ENCODE measurements at places on chromosomes 2 and 18.
A peak's percentile ranks its signal among the peaks of the same experiment; 100 is the strongest.

DNA sequence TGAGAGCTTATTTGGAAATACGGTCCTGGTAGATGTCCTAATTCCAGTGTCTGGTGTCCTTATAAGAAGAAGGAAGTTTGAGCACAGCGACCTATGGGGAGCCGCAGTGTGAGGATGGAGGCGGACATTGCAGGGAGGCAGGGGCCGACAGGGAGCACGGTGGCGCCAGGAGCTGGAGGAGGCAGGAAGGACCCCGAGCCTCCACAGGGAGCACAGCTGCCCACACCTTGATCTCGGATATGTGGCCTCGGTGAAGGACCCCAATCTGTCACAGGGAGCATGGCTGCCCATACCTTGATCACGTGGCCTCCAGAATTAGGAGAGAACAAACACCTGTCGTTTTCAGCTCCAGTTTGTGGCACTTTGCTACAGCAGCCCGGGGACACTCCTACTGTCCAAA is 461.6 kb upstream of the SALL3 start:
- no peak overlapping the region for H3K4me3 ChIP-seq
- no peaks in the 10 kb centered on the region for H3K27me3 ChIP-seq
- DNase-seq: no peak
- no peaks in the 10 kb centered on the region for H3K36me3 ChIP-seq

DNA sequence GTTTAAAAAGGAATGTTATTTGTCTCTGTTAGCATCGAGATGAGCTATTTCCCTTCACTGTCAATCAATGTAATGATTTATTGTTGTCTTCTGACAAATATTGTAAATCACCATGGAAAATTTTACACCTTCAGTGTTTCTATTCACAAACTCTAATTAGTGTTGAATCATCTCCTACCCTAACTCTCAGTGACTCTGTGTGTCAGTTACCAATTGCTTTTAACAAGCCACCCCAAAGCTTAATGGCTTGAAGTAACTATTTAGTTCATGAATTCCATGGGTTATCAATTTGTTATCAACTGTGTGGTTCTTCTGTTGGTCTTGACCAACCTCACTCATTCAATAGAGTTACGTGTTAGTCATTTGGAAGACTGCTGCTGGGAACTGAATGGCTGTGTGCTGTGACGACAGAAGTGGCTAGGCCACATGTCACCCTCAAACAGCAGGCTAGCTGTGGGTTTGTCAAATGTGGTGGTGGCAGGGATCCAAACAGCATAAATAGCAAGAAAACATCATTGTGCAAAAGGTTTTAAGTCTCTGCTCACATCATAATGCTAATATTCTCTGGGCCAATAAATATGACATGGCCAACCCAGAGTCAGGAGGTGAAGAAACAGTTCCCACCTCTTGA is 910.8 kb upstream of the CDH2 start:
- H3K27me3 ChIP-seq: no peaks in the 10 kb centered on the region
- H3K36me3 ChIP-seq: no peaks in the 10 kb centered on the region
- no peak for DNase-seq
- no peak overlapping the region for H3K27ac ChIP-seq

GRCh38 chr2:18154259-18154658 is 275.8 kb downstream of the KCNS3 start:
- no peaks in the 10 kb centered on the region for H3K27me3 ChIP-seq
- H3K4me3 ChIP-seq: no peak overlapping the region
- no peaks in the 10 kb centered on the region for H3K4me1 ChIP-seq
- H3K36me3 ChIP-seq: no peaks in the 10 kb centered on the region

DNA sequence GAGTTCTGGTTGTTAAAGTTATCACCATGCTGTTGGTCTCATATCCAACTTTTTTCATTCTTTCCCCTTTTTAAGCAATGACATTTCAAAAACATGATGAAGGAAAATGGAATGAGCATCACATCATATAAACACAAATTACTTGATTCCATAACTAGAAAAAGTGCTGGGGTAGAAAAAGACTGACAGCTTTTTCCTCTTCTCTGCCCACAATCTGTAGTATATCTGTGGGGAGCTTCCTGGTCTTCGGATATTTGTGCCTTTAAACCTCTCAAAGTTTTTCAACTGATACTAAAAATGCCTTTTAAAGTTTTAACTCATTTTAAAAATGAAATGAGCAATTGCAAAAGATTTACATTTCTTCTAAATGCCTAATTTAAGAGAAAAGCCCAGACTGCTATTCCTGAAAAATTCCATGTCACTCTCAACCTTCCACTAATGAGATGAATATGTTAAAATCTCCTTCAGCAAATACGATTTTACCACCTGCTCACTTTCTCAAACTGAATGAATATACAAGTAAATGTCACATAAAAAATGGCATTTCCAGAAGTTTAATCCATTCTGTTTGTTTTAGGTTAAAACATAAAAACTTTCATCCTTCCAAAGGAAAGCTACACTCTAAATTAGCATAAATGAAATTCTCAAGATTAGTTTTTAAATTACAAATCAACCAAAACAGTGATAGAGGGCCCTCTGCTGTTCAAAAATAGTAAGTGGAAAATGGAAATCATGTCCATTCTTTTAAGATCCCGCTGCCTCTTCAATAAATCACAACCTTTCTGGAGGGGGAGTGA is 2.1 kb downstream of the DNAH7 start:
- H3K4me1 ChIP-seq: peaks cover 13% of the 10 kb centered on the region
- H3K36me3 ChIP-seq: no peaks in the 10 kb centered on the region
- DNase-seq: peak; percentile 64
- no peak overlapping the region for H3K27ac ChIP-seq
- no peaks in the 10 kb centered on the region for H3K27me3 ChIP-seq
- H3K4me3 ChIP-seq: no peak overlapping the region

- H3K4me1 ChIP-seq: no peaks in the 10 kb centered on the region
- H3K36me3 ChIP-seq: peaks cover 3% of the 10 kb centered on the region
- no peak overlapping the region for H3K4me3 ChIP-seq
- no peak for DNase-seq
- no peak overlapping the region for H3K27ac ChIP-seq
Observed at GRCh38 chr18:80120932-80121331, 11.9 kb downstream of the ADNP2 start.

GRCh38 chr2:197477797-197478196 is 21.8 kb downstream of the HSPD1 start:
- no peak overlapping the region for H3K27ac ChIP-seq
- no peaks in the 10 kb centered on the region for H3K27me3 ChIP-seq
- H3K36me3 ChIP-seq: peaks cover 10% of the 10 kb centered on the region

- H3K36me3 ChIP-seq: no peaks in the 10 kb centered on the region
- H3K4me3 ChIP-seq: no peak overlapping the region
- no peaks in the 10 kb centered on the region for H3K27me3 ChIP-seq
- no peak for DNase-seq
- no peak overlapping the region for H3K27ac ChIP-seq
- H3K4me1 ChIP-seq: no peaks in the 10 kb centered on the region
Observed at GRCh38 chr2:211270257-211270656, 713.9 kb downstream of the CPS1 start.

All from B cell (primary cell).